ENCODE measurements at places on chromosomes 12 and 14.

DNA sequence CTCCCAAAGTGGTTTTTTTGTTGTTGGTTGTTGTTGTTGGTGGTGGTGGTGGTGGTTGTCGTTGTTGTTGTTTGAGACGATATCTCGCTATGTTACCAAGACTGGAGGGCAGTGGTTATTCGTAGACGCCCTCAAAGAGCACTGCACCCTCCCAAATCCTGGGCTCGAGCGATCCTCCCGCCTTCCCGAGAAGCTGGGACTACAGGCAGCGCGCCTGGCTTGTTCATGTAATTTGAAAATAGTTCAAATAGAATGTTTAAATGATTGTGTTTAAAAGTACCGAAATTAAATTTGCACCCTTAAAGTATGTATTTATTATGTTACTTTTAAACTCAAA is 439 bp upstream of the ANAPC5 start:
- DNase-seq: no peak

DNA sequence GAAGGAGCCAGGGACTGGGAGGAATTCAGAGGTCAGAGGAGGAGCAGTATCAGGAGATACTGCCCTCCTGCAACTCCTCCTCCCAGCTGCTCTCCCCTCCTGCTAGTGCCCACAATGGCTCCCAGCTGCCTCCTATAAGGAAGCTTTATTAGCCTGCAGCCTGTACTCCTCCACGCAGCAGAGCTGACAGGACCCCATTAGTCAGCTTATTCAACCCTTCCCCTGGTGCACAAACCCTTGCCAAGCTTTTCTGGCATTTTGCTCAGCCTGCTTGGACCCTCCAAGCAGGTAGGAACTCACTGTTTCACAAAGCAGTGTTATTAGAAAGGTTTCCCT is 6.9 kb upstream of the AQP2 start:
- DNase-seq: no peak

DNA sequence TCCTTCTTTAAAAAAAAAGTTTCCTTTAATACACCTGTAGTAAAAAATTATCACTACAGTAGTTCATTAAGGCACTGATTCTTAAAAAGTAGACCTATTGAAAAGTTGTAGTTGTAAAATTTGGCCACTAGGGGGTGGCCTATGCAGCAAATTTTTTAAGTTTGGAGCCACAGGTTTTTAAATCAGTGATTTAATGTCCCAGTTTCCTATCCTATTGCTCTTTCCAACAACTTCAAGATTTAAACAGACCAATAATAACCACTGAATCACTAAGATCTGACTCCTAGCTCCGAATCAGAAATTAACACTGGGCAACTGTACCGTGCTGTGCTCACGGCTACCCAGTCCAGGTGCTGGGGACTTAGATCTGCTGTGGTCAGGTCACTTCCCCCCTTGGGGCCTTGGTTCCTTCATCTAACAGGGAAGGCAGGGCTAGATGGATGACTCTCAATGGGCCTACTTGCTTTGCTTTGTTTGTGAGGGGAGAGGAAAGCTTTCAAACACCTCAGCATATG is 279.3 kb downstream of the MED13L start:
- DNase-seq: no peak

DNA sequence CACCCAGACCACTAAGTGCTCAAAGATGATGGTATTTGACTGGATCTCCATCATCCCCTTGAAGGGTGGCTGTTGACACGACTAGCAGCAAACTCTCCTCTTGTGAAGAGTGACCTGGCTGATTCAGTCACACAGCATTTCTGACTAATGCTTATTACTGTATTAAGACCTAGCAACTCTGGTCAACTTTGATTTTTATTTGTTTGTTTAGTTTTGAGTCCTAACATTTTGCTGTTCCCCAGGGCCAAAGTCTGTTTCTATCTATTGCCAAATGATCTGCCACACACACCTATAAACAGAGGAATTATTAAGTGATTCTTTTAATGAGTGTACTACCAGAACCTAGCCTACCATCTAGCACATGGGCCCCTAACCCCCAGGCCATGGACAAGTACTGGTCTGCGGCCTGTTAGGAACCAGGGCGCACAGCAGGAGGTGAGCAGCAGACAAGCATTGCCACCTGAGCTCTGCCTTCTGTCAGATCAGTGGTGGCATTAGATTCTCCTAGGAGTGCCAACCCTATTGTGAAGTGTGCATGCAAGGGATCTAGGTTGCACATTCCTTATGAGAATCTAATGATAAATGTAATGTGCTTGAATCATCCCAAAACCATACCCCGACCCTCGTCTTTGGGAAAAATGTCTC is 120.0 kb downstream of the RPS6KA5 start:
- no peak for DNase-seq

DNA sequence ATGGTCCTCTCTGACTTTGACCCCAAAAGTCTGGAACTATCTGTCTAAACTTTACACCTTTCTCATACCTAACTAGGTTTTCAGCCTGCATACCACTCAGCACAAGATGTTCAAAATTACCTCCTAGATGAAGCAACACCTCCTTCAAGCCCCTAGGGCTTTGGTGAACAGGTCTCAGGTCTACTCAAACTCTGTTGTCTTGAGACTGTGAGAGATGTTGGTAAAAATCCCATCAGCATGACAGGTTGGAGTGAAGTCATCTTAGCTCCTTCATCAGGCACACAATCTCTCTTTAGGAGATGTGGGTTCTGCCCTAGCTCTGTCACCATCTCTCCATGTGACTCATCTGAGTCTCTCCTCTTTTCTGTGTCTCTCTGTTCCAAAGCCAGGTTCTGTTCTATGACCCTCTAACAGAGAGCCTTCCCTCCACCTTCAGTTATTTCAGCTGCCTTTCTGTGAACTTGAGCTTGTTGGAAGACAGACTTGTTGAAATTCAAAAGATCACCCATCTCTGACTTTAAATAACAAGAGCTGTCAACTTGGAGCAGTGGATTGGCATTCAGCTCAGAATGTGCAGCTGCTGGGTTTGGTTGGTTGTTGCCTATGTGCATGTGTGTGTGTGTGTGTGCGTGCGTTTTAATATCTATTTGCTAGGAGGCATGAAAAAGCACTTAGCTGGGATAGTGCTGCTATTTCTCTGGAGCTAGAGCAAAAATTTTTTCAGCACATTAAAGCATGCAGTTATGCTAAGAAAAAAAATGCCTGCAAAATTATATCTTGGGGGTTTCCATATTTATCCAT is 130.7 kb downstream of the CRACR2A start:
- DNase-seq: peak; percentile 41

DNA sequence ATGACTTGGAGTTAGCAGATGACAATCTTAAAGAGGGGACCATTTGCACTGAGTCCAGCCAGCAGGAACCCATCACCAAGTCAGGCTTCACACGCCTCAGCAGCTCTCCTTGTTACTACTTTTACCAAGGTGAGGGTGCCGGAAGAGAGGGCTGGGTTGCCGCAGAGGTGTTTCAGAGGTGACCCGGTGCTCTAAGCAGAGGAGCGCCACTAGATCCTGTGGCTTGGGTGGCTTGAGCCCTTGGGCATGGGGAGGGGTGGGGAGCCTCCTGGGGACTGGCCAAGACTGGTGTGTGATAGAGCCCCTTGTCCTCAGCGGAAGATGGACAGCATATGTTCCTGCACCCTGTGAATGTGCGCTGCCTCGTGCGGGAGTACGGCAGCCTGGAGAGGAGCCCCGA is 17.7 kb downstream of the POP5 start:
- no peak for DNase-seq

DNA sequence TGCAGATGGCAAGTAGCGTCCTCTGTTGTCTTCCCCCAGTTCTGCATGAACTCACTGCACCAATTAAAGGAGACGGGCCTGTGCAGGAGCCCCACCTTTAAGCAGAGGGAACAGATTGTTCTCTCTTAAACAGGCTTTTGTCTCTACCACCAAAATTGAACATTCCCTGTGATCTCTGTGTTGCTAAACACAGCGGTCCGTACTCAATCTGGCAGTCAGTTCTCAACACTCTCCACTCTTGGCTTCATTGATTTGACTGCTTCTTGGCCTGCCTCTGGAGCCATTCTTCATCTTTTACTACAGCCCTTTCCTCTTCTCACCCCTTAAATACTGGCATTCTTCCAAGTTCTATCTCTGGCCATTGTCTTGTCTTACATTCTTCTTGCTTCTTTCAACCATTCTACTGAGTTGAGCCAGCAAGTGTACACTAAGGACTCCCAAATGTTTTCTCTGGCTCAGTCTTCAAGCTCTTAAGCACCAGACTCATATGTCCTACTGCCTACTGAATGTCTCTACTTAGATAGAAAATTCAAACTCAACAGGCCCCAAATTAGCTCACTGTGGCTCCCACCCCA is 8.0 kb upstream of the NT5DC3 start:
- no peak for DNase-seq

DNA sequence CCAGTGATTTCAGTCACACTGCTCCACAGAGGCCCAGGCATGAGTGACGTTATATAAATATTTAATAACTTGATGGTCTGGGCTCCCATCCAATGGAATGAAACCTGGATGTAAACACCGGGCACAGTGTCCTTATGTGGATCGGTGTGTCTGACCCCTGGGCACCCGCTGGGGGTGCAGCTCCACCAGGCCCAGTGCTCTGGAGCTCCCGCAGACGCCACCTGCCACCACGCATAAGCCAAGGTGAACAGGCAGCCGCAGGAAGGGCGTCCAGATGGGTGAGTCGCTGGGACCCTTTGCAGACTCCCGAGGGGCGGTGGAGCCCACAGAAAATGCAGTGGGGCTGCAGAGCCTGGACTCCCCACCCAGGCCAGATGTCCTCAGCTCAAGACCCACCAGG is 121.6 kb downstream of the SCARB1 start:
- no peak for DNase-seq

- DNase-seq: no peak
Measured at GRCh38 chr12:28603801-28604200, 413.5 kb downstream of the CCDC91 start.

DNA sequence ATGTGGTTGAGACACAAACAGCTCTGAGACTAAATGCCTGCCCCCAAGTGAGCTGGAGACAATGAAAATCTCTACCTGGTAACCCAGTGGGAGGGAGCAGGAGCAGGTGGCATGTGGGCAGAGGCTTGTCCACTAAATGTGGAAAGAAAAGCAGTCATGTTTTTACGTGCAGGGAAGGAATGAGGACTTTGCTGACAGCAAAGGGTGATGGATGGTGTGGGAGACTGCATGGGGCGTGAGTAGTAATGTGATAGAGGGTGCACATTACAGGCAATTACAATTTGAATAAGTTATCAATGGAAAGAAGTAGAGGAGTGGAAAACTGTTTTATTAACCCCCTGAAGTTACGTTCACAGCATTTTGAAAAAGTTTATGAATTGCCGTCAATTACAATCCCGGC is 176.6 kb downstream of the NRXN3 start:
- DNase-seq: no peak

- DNase-seq: no peak
Measured at GRCh38 chr14:80798878-80799277, 142.7 kb downstream of the CEP128 start.

GRCh38 chr12:66129934-66130266 is 650 bp downstream of the LLPH start:
- no peak for DNase-seq

- DNase-seq: no peak
Measured at GRCh38 chr14:97298331-97298730, 501.1 kb downstream of the VRK1 start.

Data from right hindlimb (tissue), 1 donor.